Bronchial smooth muscle cell (primary cell): ENCODE measurements at places on chromosomes 1 and 21. TPM values are rescaled to one million over a fixed set of nuclear protein-coding genes. Genes with fewer than 3 reads are reported as not detected.

The GLMP gene
- 71.4 and 91.9 TPM in 2 replicates for total RNA-seq

The IGSF9 gene
- total RNA-seq = 0.09 TPM in 1 of 2 replicates, not detected in the other

The MYOG gene
- 0.09 TPM in 1 of 2 replicates, not detected in the other for total RNA-seq

The RIPPLY3 gene
- total RNA-seq = not detected in 2 replicates

The SLC19A2 gene
- total RNA-seq = 4.4 and 6.3 TPM in 2 replicates
